ENCODE measurements at places on chromosomes 12 and 14.

- DNase-seq: no peak
Observed at GRCh38 chr12:86435053-86435452, 178.9 kb upstream of the MGAT4C start.

DNA sequence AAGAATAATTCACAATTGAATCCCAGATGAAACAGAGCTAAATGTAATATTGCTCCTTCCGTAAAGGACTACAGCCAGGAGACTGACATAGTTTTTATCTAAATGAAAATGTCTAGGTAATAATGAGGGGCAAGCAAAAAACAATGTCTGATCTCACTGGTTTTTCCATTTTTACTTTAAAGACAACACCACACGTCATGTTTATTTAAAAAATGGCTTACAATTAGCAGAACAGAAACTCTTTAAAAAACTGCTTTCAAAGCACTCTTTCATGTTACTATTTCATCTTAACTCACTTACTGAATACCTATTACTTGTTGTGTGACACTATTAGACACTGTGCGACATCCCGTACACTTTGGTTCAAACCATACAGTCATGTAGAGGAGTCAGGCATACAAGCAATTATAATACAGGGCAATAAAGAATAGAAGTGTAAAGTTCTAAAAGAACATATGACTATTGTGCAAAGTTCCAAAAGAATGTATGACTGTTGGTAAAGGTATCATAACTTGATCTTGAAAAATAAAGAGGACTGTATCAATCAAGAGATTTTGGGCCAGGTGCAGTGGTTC lies 9.1 kb downstream of the BTBD7 start:
- DNase-seq: no peak

GRCh38 chr12:118307069-118307954 lies 65.4 kb downstream of the TAOK3 start:
- DNase-seq: no peak

GRCh38 chr12:110107369-110108281 lies 16.5 kb upstream of the IFT81 start:
- no peak for DNase-seq

DNA sequence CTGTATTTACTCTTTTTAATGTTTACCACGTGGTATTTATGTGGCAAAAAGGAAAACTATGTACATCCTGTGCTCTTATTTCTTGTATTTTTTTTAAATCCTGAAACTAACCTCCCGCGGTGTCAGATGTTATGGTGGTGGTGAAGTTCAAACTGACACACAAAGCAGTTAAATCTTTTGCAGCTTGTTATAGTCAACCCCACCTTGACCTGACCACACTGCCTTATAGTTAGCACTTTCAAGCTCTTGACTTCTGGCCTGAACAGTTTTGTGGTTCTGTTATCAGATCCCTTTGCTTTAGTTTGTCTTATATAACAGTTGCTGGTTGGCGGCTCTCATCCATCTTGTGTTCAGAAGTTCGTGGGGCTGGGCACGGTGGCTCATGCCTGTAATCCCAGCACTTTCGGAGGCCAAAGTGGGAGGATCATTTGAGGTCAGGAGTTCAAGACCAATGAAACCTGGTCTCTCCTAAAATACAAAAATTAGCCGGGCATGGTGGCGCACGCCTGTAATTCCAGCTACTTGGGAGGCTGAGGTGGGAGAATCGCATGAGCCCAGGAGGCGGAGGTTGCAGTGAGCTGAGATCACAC lies 2.1 kb downstream of the UNG start:
- no peak for DNase-seq

Data from CD8-positive, alpha-beta T cell (primary cell).